HepG2 (cell line): ENCODE measurements at places on chromosomes 5 and 9. TPM values are rescaled to one million over a fixed set of nuclear protein-coding genes. Genes with fewer than 3 reads are reported as not detected.

DNA sequence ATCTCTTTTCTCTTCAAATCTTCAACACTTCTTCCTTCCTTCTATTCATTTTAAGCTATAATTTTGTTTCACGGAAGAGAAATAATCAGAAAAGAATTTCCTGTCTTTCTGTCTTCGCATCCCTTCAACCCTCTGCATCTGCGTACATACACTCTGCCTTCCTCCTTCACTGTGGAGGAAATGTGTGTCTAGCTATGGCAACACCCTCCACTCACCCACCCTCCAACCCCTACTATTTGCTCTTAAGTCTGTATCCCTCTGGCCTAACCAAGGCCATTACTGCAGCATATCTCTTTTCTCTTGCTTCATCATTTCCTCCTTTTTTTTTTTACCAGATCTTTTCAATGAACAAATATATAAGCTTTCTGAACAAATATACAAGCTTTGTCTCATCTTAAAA, 105.7 kb upstream of the NUDT12 start:
- no peak for DNase-seq
- no peaks in the 10 kb centered on the region for H3K27me3 ChIP-seq
- H3K27ac ChIP-seq: no peak overlapping the region
- no peaks in the 10 kb centered on the region for H3K36me3 ChIP-seq
- no peak overlapping the region for H3K4me3 ChIP-seq

- no peak overlapping the region for H3K4me3 ChIP-seq
- peaks cover 1% of the 10 kb centered on the region; the same call in 1 of the 2 replicates for H3K27me3 ChIP-seq
- no peak for DNase-seq
- H3K36me3 ChIP-seq: no peaks in the 10 kb centered on the region
Observed at GRCh38 chr9:85344901-85345300, 396.9 kb downstream of the AGTPBP1 start.

GRCh38 chr9:97633859-97634490, 354 bp downstream of the NCBP1 start:
- peak overlapping the region; percentile 98 for H3K27ac ChIP-seq
- peak; percentile 3 for DNase-seq
- peaks cover 54% of the 10 kb centered on the region for H3K4me1 ChIP-seq
- H3K4me3 ChIP-seq: peak overlapping the region; percentile 89
- H3K36me3 ChIP-seq: no peaks in the 10 kb centered on the region
- no peaks in the 10 kb centered on the region for H3K27me3 ChIP-seq

GRCh38 chr9:101462558-101462957, 27.0 kb upstream of the ALDOB start:
- peaks cover 47% of the 10 kb centered on the region for H3K4me1 ChIP-seq
- no peak overlapping the region for H3K27ac ChIP-seq
- no peaks in the 10 kb centered on the region for H3K36me3 ChIP-seq
- DNase-seq: no peak

DNA sequence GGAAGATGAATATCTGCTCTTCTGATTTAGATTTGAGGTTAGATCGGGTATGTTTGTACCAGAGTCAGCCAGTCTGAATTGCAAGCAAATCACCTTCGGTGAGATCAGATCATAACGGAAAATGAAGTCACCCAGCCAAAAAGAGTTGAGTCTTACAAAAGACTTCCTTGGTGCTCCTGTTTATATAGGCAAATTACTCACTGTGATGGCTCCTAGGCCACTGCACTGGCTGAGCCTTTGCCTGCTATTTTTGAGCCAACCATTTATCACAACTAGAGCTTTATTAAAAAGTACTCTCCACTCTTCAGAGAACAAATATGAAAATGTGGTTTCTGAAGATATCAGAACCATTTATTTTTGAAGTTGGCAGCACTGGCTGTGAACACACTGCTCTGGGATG, 277.7 kb upstream of the PCSK5 start:
- H3K27ac ChIP-seq: no peak overlapping the region
- H3K36me3 ChIP-seq: no peaks in the 10 kb centered on the region
- H3K4me3 ChIP-seq: no peak overlapping the region
- H3K4me1 ChIP-seq: no peaks in the 10 kb centered on the region

- H3K27me3 ChIP-seq: no peaks in the 10 kb centered on the region; the same call in 1 of the 2 replicates
- no peak overlapping the region for H3K4me3 ChIP-seq
- no peak for DNase-seq
- peaks cover 4% of the 10 kb centered on the region for H3K36me3 ChIP-seq
- H3K27ac ChIP-seq: no peak overlapping the region
- peaks cover 17% of the 10 kb centered on the region for H3K4me1 ChIP-seq
Observed at GRCh38 chr5:176985516-176985915, 21.1 kb downstream of the UIMC1 start.

DNA sequence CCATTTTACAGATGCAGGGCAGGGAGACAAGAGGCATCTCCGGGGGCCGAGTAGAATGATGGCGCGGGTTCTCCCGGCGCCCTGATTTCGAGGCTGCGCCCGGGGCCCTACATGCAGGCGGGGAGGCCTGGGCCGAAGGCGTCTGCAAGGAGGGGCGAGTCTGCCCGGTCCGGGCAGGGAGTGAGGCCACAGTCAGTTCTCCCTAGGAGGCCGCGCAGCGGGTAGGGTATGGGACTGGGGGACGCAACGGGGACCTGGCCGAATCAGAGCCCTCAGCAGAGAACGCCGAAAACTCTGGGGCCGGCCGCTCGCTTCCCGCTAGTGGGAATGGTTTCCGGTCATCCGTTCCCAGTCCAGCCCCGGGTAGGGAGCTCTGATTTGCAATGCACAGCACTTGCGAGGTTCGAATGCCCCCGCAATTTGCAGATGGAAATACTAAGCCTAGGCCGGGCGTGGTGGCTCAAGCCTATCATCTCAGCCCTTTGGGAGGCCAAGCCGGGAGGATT, 6.4 kb downstream of the TLX3 start:
- no peak overlapping the region for H3K27ac ChIP-seq
- H3K36me3 ChIP-seq: no peaks in the 10 kb centered on the region
- H3K27me3 ChIP-seq: peaks cover 72% of the 10 kb centered on the region; the same call in 2 of the 3 replicates

DNA sequence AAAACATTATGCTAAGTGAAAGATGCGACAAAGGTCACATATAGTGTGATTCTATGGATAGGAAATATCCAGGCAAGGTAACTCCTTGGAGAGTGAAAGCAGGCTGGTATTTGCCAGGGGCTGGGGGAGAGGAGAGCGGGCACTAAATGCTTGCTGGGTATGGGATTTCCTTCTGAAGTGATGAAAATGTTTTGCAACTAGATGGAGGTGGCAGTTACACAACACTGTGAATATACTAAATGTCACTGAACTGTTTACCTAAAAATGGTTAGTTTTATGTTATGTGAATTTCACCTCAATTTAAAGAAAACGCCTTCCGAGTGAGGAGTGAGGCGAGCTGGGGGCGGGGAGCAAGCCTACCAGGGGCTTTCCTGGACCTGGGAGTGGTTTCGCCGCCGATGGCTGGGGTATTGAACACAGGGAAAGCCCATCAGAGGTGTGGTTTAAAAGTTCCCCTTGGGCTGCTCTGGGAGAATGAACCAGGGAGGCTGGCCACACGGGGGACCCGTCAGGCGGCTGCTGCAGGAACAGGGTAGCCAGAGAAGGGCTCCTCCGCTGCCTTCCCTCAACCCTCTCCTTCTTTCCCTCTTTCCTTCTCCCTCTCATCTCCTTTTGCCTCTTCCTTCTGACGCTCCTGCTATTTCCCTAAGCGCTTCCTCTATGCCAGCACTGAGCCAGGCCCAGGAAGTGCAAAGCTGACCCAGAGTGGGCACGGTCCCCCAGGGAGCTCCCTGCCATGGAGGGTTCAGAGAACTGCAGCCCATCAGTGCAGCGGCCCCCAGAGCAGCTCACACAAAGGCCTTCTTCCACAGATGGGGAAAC, 4.9 kb downstream of the AKNA start:
- H3K27me3 ChIP-seq: no peaks in the 10 kb centered on the region
- H3K27ac ChIP-seq: no peak overlapping the region
- peaks cover 45% of the 10 kb centered on the region for H3K4me1 ChIP-seq

Gene LCN15
- total RNA-seq: 0.29 and 1.3 TPM in 2 replicates

Gene IL6ST
- 161 and 166 TPM in 2 replicates for total RNA-seq

Gene SPINK1
- total RNA-seq: 12.1 and 14.7 TPM in 2 replicates

Gene SLC6A19
- total RNA-seq: 0.02 TPM in 1 of 2 replicates, not detected in the other

Gene PRR16
- not detected in 2 replicates for total RNA-seq

Gene GRIA1
- total RNA-seq: not detected in 2 replicates
